ENCODE measurements at places on chromosomes 12 and 14.

DNA sequence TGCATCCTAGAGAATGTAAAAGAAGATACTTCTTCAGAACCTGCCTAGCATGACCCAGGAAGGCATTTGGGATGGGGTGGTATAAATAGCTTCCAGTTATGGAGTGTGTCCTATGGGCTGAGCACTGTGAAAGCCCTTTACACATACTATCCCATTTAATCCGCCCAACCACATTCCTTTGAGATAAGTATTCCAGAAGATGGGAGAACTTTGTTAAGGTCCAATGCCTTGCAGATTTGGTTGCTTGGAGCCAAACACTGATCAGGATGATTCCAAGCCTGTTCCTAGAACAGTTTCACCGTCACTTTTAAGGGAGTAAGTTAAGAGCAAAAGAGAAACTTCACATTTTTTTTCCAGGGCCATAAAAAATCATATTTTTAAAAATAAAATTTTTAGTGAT, 82.5 kb upstream of the CLMN start:
- no peak for DNase-seq

DNA sequence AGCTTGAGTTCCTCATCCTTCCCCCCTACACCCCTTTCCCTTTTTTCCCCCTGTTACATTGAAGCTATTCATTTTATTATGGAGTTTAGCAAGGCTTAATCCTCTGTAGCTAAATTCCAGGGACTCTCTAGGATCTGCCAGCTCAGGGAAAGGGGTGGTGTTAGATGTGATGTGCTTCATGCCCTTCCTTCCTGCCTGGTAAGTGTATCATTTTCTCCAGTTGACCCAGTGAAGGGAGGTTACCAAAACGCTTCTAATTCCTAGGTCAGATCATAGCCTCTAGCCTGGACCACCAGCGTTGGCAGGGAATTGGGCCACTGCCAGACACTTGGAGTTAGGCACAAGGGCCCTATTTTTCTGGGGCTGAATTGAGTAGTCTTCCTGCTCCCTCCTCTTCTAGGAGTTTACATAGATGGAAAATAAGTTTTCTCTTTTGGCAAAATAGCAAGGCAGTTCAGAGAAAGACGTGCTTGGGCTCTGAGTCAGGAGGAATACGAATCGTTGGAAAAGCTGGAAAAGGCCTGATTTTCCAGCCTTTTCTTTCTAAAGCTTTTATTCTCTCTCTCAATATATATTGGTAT, 88.3 kb downstream of the NPAS3 start:
- no peak for DNase-seq

GRCh38 chr14:37139710-37140109, 32.7 kb downstream of the SLC25A21 start:
- no peak for DNase-seq

GRCh38 chr12:70154960-70155589, 88.2 kb upstream of the CNOT2 start:
- no peak for DNase-seq

GRCh38 chr14:94113490-94113889, 3.0 kb downstream of the IFI27 start:
- DNase-seq, result no peak

GRCh38 chr12:88469154-88469553, 111.1 kb downstream of the KITLG start:
- DNase-seq, result no peak

GRCh38 chr12:91836264-91836663, 309.4 kb downstream of the BTG1 start:
- DNase-seq, result no peak

- no peak for DNase-seq
These were observed 11.0 kb downstream of the ZFC3H1 start for GRCh38 chr12:71652656-71653055.

- DNase-seq, result no peak
These were observed 64.2 kb downstream of the DRAM1 start for GRCh38 chr12:101941306-101942249.

- DNase-seq, result no peak
These were observed 24.5 kb downstream of the ERG28 start for GRCh38 chr14:75636100-75636692.

GRCh38 chr14:90398315-90398839, 1.5 kb downstream of the CALM1 start:
- peak; percentile 76 for DNase-seq

GRCh38 chr12:97567619-97568110, 105.1 kb downstream of the RMST start:
- DNase-seq, result no peak

DNA sequence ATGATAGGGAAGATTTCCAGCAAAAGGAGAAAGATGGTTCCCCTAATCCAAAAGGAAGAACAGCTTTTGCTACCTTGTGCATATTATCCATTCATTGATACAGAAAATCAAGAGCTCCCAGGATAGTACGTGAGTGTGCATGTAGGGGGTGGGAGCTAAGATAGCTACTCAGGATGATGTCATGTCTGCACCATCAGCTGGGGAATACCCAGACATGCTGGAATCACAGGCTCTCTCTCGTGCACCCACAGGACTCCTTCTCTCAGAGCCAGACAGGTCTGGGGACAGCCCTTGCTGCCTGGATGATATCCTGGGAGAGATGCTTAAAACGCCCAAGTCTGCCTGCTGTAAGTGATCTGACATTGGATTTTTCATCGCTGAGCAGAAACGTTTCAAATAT, 38.9 kb downstream of the FOXN3 start:
- no peak for DNase-seq

GRCh38 chr14:77141214-77142004, at the start of gene ZDHHC22:
ZDHHC22 (minus strand) TSS chr14:77141791; CDS start chr14:77139738, 2,053 bp downstream.
- DNase-seq, result no peak

DNA sequence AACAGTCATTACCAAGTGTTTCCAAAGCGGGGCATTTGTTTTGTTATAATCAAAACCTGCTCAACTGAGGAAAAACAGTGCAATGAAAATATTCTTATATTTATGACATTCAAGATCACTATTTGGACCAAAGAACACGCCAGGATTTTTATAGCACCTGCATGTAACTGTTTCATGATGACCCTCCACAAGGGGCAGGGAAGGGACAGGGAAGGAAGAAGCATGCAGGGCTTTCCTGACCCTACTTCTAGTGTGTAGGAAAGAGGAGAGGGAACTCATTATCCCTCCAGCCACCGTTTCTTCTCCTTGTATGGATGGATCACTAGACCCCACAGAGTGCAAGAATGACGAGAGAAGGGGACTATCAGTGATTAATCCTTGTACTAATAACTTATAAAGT, 49.4 kb downstream of the SPPL3 start:
- DNase-seq, result no peak

DNA sequence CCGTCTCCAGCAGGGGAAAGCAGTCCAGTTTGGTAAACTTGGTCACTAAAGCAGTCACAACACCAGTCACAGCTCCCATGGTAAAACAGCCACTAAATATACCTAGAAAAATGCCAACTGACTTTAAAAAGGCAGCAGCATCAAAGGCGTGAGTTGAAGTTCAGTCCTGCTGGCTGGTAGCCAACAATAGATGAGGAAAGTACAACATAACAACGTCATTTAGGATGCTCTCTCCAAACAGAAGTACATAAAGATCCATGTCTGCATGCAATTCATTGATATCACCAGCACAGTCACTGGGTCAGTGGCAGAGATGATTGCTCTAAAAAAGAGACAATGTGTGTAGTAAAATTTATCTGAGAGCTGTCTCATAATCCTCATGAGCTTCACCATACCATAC, 59.3 kb upstream of the TMPO start:
- no peak for DNase-seq

GRCh38 chr14:89265234-89265633, 151.8 kb downstream of the FOXN3 start:
- no peak for DNase-seq

GRCh38 chr14:65356327-65356836, 56.1 kb upstream of the FUT8 start:
- no peak for DNase-seq

- no peak for DNase-seq
These were observed 3.8 kb upstream of the KRT85 start for GRCh38 chr12:52370926-52371608.

- no peak for DNase-seq
These were observed 404.6 kb downstream of the MED13L start for GRCh38 chr12:115872919-115873357.

DNA sequence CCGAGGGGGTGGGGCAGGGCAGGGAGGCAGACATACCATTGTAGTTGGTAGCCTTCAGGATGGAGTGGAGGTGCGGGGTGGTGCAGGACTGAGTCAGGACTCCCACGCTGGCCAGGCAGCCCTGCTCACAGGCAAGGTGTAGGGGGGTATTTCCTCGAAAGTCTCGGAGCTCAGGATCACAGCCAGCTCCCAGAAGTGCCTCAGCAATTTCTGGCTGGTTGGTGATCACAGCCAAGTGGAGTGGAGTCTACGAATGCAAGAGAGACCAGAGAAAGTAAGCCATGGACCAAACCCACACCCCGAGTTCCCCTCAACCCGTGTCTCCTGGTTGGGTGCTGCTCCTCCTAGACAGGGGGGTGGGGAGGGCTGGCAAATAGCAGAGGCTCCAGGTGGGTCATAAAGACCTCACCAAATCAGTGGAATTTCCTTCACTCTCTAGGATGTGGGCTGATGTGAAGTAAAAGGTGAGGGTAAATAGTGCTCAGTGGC, 1.4 kb downstream of the NFKBIA start:
- peak; percentile 37 for DNase-seq

DNA sequence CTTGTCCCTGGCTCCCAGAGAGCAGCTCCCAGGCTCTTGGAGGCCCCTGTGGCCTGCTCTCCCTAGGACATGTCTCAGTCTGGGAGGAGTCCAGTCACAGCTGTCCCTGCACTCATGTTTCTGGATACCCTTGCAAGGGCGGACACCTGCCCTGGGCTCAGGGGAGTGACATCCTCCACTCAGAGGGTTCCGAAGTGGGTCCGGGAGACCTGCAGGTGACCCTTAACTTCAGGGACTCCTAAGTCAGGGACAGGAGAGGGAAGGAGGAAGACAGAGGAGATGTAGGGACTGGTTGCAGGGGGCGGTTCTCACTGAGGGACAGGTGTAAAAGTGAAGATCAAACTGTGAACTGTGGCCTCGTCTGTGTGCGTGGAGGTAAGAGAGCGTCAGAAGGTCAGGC, 37.6 kb downstream of the CACNA2D4 start:
- DNase-seq, result no peak

DNA sequence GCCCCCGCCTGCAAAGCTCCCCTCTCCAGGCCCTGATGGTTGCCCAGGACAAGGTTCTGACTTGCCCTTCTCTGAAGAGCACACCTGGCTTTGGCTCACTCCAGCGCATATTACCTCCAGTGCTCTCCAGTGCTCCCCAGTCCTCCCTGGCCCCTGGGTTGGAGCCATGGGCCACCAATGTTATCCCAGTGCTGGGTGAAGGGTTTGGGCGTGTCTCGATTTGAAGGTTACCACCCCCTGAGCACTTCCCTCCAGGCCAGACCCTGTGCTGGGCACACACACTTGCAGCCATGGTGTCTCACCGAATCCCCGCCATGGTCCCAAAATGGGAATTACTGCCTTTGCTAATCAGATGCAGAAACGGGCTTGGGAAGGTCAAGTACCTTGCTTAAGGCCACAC, 11.1 kb downstream of the RITA1 start:
- no peak for DNase-seq

DNA sequence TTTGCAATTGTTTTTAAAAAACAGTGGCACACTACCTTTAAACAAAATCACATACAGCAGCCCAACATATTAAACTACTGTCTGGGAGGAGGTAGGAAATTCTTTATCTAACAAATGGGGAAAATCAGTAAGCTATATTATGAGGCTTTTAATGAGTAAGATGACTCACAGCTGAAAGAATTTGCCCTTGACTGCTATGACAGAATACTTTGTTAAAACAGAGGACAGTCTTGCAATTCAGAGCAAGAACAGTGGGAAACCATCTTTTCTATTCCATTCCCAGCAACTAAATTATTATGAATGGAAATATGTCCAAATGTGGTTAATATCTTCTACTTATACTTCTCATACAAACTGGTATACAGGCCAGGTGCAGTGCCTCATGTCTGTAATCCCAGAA, 49.2 kb upstream of the SGPP1 start:
- DNase-seq, result no peak

DNA sequence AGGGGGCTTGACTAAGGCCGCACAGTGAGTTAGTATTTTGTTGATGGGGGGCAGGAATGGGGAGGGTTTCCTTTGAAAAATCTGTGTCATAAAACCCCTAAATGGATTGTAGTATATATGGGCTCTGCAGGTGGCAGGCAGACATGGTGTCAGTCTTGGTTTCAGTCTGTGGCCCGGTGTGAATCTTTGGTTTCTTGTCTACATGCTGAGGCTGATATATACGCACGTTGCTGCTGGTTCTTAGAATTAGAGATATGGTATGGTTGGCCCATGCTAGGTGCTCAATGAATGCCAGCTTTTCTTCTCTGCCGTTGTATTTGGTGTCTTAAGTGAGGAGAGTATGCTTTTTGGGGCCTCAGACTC, 73.1 kb downstream of the TSPAN9 start:
- no peak for DNase-seq

DNA sequence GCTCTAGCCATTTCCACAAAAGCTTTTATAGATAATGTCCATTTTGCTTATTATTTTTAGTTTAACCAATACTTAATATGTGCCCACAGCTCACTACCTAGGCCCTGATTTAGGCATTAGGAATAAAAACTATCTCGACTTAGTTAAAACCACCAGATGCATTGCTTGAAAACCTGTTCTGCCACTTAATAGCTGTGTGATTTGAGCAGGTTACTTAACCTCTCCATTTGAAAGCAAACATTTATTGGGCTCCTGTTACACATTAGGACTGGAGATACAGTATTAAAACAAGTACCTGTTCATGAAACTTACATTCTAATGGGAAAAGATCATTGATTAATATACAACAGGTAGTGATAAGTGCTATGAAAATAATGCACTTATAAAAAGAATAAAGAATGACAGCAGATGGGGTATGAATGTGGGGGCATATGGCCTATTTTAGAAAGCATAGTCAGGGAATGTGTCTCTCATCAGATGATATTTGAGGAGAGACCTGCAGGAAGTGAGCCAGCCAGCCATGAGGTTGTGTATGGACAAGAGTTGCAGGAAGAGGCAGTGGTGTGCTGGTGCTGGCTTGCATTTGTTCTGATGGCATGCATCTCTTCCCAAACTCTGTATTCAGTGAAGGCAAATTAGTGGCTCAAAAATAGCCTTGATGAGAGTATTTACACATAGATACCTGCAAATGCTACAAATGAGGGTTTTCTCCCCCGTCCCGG, 34.3 kb downstream of the NOPCHAP1 start:
- DNase-seq, result no peak

GRCh38 chr12:75658901-75659823, 147.8 kb upstream of the KRR1 start:
- no peak for DNase-seq

Data from central memory CD4-positive, alpha-beta T cell (primary cell).